ENCODE measurements at places on chromosomes 16 and 17.

DNA sequence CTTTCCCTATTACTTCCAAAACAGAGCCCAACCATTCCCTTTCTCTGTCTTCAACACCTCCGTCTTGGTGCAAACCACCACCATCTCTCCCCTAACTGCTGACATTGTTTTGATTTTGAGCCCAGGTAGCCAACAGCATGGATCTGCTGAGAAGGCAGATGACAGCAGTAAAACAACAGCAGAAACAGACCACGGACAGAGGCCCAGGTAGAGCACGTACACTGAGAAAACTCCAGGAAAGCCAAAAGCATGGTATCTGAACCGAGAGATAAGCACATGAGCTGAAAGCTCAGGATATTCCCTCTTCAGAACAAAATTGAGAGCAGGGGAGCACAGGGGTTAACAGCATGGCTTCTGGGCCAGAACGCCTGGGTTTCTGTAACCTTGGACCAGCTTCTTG lies 18.9 kb upstream of the MAP3K14 start:
- DNase-seq, result no peak

GRCh38 chr17:46943501-46944393 lies 20.8 kb downstream of the GOSR2 start:
- DNase-seq, result no peak

DNA sequence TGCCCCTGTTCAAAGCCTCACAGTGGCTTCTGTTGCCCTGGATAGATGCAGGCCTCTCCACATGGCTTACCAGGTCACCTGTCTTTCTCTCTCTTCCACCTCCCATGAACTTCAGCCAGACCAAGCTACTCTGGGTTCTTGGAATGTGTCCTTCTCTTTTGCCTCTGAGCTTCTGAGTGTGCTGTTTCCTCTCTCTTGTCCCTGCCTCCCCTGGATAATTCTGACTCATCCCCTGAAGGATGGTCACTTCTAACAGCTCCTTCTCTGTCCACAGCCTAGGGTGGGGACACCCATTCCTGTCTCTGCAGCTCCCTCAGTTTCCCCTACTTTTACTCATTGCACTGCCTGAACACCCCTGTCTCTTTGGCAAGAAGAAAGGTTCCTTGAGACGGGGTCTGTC lies 2.9 kb downstream of the GUCY2D start:
- DNase-seq, result no peak

DNA sequence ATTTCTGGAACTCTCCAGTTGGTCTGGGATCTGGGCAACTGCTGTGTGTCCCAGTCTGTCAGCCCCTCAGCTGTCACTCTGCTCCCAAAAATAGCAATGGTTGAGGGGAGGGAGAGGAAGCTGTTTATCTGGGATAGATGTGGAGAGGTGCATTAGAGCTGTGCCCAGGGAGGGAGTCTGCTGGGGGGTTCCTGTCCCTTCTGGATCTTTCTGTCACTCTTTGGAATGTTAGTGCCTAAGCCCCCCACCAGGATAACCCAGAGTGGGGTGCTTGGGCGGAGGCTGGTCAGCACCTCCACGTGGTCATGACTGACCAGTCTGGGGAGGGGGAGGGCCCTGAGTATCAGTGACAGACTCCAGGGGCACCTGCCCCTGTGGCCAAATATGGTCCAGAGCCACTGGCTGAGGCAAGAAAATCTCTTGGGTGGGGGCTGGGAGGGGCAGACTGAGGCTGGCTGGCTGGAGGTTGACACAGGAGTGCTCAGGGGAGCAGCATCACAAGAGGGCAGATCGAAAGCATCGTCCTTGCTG lies at the start of gene UNC45B:
Gene UNC45B, plus strand, starts transcription at position 443 of the 531 bp plus-strand sequence. CDS start 447 bp downstream, outside the sequence.
- no peak for DNase-seq

DNA sequence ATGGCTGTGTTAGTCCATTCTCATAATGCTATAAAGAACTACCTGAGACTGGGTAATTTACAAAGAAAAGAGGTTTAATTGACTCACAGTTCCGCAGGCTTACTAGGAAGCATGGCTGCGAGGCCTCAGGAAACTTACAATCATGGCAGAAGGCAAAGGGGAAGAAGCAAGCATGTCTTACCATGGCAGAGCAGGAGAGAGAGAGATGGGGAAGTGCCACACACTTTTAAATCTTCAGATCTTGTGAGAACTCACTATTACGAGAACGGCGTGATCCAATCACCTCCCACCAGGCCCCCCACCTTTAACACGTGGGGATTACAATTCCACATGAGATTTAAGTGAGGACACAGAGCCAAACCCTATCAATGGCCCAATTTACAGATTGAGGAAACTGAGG lies 96.5 kb downstream of the SDK2 start:
- no peak for DNase-seq

- no peak for DNase-seq
Measured at GRCh38 chr17:42111265-42111636, 1.3 kb downstream of the DHX58 start.

DNA sequence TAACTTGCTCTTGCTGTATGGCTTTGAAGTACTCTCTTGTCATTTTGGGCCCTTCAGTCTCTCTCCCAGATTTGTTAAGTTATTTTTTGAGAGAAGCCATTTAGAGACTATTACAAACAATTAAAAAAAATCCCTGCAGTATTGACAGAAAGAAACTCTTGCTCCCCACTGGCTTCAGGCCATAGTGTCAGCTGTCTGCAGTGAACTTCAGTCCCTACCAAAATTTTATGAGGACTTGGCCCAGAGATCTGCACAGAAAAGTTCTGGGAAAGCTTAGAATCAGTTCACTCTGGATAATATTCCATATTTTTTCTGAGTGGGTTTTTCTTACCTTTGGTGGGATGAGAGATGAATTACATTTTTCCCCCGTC lies 30.9 kb upstream of the SUPT4H1 start:
- no peak for DNase-seq

DNA sequence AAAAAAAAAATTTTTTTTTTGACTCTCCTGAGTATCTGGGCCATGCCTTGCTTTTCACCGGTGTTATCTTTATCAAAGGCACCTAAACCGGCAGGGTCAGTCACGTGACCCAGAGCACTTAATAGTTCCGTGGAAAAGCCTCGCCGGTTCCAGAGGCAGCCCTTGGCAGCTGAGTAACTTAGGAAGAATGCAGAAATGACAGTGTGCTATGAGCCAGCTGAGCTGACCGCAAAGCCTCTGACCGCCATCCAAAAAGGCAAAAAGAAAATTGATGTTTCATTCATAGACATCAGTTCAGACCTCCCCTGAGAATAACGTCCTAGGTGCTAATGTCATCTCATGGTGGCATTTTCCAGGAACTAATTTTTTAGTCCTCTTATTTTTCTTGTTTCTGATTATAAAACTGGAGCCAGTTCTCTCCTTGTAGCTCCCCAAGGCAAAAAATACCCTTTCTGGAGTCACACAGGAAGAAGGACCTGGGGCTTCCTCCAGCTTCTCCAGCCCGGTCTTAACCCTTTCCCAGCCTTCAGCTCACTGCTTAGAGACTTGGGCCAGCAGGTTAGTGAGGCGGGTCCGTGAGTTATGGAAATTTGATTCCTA lies 122.6 kb downstream of the SOCS1 start:
- DNase-seq, result no peak

DNA sequence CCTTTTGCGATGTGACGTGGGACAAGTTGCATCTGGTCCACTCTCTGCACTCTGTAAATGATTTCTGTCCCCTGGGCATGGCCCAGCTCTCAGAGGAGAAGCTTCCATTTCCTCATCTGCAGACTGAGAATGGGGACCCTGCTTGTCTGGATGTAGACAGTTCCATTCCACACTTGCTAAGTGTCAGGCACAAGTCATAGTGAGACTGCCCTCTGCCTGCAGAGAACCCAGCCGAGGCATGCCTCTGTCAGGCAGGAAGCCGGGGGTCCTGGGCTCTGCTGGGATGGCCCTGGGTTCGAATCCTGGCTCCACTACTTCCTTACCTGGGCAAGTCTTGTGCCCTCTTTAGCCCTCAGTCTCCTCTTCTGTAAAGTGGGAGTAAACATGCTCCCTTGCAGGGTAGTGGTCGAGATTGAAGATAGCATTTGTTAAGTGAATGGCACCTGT lies 4.1 kb downstream of the MAP2K3 start:
- no peak for DNase-seq

- DNase-seq, result no peak
Measured at GRCh38 chr16:4389051-4389955, 17.7 kb downstream of the VASN start.

- no peak for DNase-seq
Measured at GRCh38 chr17:64128787-64129514, 993 bp downstream of the ERN1 start.

DNA sequence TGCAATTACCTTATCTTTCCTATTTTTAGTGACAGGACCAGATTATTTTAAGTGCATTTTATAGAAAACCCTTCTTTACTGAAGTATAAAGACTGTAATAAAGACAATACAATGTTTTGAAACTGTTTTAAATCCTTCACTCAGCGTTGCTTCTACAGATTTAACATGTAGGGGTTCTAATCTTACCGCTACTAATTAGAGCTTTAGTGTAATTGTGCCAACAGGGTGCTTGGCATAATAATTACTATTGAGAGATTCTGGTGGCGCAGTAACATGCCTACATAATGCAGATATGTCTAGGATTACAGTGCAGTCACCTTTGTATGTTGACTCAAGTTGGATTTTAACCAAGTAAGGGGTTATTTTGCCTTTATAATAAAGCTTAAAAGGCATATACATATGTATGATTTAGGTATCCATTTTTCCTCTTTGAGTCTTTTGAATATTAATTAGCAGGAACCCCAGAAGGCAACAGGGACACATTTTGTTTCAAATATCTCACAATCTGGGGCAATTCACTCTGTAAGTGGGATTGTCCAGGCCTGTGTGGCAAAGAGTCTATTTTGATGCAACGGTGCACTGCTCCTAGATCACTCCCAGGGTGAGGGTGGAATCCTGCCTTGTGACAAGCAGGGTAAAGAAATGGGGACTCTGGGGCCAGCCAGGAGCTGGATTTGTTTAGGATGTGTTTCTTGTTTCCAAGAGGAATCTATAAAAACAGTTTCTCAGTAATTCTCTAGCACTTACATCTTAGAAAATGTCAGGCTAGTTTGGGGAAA lies 604.7 kb upstream of the SALL1 start:
- DNase-seq, result no peak

DNA sequence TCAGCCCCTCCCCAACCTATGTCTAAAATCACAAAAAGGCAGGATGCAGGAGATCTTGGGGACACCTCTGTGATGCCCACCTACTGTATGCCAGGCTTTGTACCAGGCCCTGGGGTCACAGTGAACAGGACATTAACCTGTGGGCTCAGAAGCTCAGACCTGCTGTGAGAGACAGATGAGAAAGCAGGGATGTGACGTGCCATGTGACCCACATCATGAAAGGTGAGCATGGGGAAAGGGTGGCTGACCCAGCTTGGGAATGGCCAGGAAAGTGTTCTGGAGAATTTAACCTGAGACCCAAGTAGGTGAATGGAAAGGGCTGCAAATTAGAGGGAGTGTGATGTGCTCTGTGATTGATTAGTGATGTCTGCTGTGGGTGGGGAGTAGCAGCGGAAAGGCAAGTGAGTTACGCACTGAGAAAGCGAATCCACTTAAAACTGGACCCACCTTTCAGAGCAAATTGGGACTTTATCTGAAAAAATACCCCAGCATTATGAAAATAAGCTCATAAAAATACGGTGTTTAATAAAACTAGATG lies 132.2 kb downstream of the IRF8 start:
- DNase-seq, result no peak

GRCh38 chr17:3763777-3764170 lies 37.2 kb downstream of the ITGAE start:
- DNase-seq, result no peak

GRCh38 chr17:73088561-73088960 lies 3.9 kb downstream of the SLC39A11 start:
- no peak for DNase-seq

DNA sequence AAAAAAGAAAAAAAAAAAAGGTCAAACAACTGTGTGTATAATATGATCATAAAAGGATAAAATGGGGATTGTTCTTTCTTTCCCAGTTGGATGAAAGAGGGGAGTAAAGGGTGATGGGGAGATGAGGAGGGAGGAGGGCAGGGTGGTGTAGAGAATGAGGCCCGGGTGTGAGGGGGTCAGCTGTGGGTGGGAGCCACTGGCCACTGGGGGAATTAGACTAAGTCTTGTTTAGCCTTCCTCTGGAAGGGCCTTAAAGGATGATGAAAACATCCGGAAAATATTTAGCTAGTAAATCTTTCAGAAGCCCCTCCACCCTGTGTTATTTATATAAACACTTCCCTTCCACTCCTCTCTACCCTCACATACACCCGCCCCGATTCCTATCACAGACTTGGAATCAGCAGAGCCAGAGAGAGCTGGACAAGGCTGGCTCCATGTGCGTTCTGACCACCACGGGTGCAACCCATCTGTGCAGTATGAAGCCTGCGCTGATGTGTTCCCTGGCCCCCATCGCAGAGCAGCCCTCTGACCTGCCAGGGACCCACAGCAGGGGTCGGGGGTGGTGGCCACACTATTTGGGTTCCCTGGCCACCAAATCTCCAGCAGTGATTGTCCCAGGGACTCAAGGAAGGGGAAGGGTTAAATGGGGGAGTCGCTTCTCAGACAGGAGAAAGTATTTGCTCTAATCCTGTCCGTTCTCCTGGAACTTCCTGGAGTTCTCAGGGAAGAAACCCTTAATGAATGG lies 72.7 kb downstream of the GAS7 start:
- DNase-seq, result no peak

DNA sequence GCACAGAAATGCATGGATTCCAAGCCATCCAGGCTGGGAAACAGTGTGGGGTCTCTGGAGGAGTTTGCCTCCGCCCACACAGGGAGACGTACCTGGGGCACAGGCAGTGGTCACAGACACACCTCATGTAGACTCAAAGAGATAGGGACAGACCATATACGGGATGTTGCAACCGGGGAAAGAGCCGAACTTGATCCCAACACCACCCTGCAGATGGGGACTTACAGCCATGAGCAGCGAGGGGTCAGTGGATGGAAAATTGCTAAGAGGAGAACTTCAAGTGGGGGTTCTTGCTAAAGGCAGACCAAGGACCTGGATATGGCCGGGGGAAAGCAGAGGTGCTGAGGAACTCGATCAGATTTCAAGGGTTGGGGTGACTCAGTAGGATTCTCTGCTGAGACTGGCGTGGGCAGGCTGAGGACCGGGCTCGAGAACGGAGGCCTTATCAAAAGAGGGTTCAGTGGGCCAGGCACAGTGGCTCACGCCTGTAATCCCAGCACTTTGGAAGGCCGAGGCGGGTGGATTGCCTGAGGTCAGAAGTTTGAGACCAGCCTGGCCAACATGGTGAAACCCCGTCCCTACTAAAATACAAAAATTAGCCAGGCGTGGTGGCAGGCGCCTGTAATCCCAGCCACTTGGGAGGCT lies 12.0 kb upstream of the DNAH17 start:
- DNase-seq, result no peak
